ENCODE measurements at places on chromosomes 12 and 14. TPM values are rescaled to one million over a fixed set of nuclear protein-coding genes. Genes with fewer than 3 reads are reported as not detected.

- peak; percentile 64 for DNase-seq
Measured at GRCh38 chr14:34065236-34065635, 114.4 kb upstream of the EGLN3 start.

GRCh38 chr14:67002994-67003753 is 186.1 kb upstream of the GARIN2 start:
- no peak for DNase-seq

GRCh38 chr12:14892726-14893505 is 7.3 kb upstream of the MGP start:
- DNase-seq: no peak

DNA sequence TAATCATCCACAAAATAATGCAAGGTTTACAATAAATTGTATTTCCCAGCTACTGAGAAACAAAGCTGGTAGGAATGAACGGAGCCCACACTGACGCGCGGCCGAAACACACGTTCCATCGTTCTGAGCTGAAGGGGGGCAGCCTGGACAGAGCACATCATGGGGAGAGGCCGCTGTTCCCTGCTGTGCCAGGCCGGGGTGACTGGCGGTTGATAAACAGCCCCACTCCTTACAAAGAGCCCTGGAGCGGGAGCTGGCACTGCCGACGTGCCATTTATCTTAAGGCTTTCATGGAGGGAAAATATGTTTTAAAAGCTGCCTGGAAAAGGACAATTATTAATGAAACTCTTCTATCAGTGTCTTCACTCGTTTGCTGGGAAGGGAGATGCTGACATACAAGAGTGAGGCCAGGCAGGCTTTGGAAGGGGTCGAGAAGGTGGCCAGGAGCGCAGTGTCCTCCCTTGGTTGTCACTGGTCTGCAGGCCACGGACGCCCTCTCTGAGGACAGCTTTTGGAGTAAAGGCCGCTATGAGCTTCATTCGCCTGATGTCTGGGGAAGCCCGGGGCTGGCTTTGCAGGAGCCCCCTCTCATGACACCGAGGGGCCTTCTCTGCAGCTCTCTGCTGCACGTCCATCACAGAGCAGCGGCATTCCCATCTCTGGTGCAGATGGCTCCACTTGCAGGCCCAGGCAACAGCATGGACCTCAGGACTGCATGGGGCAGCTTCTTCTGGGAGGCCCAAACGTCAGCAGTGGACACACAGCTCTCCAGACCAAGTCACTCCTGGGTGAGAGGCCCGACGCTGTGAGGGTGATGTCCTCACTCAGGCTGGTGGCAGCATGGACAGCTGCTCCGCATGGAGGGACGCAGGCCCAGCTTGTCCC is 355.3 kb upstream of the SFSWAP start:
- DNase-seq: no peak

DNA sequence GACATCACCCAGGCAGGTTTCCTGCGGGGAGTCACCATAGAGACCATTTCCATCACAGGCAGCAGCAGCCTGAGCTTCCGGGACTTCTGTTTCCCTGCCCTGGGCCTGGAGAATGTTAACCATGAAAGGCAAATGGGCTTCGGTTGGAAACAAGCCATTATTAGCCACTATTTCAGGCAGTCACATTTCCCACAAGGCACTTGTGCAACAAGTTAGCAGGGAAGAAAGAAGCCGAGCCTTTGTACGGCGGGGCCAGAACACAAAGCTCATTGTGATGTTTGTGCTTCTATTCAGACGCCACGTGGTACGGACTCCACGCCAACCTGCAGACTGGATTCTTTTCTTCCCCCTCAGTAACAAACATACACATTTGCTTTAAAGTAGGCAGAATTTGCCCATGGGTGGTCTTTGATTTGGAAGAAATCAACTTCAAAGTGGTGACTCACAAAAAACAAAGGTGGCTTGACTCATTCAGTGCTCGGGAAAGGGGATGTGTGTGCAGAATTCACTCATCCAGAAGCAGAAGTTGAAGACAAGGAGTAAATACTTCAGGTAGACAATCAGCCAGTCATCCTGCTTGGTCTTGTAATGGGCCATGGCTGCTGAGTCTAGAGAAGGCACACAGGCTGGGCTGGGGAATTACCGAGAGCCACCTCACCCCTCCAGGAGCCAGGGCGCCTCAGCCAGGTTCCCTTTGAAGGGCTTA is 154.2 kb upstream of the PRMT8 start:
- DNase-seq: no peak

The FAIM2 gene
- 10.3 TPM for total RNA-seq

GRCh38 chr12:50326590-50327284 is 43.4 kb upstream of the LIMA1 start:
- DNase-seq: no peak

- DNase-seq: no peak
Measured at GRCh38 chr14:96077983-96078624, 38.9 kb downstream of the C14orf132 start.

The CLEC14A gene
- total RNA-seq: 41.1 TPM

The HOXC11 gene
- total RNA-seq: not detected

GRCh38 chr12:57087691-57088353 is 1.1 kb upstream of the NAB2 start:
- peak; percentile 96 for DNase-seq

DNA sequence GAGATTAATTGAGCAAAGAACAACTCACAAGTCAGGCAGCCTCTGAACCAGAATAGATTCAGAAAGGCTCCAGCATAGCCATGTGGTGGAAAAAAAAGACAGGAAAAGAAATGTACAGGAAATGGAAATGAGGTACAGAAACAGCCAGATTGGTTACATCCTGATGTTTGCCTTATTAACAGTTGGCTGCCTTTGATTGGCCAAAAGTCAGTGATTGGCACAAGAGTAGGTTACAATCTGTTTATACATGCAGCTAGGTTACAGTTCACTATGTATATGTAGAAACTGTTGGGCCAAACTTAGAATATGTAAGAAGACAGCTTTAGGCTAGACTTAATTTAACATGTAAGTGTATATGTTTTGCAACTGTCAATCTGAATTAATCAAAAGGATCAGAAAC is 118.9 kb downstream of the UNC79 start:
- no peak for DNase-seq

GRCh38 chr12:50055831-50056638 is 1.4 kb upstream of the ASIC1 start:
- DNase-seq: no peak

DNA sequence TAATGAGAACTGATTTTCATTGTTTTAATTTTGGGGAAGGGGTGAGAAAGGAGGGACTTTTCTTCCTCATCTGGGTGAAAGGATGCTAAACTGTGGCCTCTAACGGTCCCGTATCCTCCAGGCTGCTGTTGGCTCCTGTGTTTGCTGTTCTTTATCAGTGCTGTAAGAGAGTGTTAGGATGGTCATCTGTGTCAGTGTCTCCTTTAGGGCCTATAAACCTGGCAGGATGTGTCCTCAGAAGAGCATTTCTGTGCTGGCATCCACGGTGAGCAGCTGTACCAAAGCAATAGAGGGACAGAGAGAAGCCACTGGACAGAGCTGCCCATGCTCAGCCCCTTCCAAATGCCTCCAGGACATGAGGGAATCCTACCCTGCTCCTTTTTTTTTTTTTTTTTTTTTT is 253.1 kb downstream of the ZFP36L1 start:
- peak; percentile 34 for DNase-seq

The PPM1A gene
- 40.4 TPM for total RNA-seq

The COL2A1 gene
- not detected for total RNA-seq

- DNase-seq: no peak
Measured at GRCh38 chr12:1350934-1351240, 243.5 kb downstream of the FBXL14 start.

GRCh38 chr12:48890657-48891418 is 25.2 kb upstream of the RND1 start:
- no peak for DNase-seq

- DNase-seq: no peak
Measured at GRCh38 chr12:48285751-48286650, 64.7 kb downstream of the ZNF641 start.

The HOXC4 gene
- total RNA-seq: 2.1 TPM

DNA sequence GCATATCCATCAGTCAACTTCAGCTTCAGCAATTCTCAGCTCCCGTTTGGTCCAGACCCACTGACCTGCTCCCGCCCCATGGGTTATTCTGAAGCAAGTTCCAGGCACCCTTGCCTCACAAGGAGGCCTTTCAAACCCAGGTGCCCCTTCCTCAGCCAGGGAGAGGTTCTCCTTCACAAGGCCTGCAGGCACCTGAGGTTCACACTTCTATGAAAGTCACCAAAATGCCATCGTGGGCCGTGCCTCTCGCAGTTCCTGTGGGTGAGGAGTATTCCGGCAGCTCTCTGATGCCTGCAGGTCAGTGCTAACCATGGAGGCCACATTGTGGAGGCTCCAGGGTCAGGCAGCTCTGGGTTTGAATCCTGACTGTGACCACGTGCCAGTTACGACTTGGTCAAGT is 40.2 kb upstream of the BCL7A start:
- no peak for DNase-seq

The KRT5 gene
- total RNA-seq: 1.2 TPM

DNA sequence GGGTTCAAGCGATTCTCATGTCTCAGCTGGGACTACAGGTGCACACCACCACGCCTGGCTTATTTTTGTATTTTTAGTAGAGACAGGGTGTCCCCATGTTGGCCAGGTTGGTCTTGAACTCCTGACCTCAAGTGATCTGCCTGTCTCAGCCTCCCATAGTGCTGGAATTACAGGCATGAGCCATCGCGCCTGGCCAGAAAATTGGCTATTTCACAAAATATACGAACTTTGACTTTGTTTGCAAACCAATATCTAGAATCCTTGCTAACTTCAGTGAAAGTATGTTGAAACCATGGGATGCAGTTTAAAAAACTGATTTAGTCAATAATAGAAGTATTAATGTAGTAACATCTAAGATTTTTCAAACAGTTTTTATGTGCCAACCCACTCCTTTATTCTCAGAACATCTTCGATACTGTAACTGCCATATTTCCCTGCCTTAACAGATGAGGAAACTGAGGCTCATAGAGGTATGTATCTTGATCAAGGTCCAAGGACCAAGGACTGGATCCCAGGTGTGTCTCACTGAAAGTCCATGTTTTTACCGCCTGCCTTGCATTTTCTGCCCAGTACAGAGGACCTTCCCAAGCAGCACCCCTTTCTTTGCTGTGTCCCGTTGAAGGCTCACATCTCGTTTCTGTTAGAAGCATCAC is 54.5 kb downstream of the SMOC1 start:
- no peak for DNase-seq

GRCh38 chr12:20409607-20410377 is 41.5 kb downstream of the PDE3A start:
- no peak for DNase-seq

DNA sequence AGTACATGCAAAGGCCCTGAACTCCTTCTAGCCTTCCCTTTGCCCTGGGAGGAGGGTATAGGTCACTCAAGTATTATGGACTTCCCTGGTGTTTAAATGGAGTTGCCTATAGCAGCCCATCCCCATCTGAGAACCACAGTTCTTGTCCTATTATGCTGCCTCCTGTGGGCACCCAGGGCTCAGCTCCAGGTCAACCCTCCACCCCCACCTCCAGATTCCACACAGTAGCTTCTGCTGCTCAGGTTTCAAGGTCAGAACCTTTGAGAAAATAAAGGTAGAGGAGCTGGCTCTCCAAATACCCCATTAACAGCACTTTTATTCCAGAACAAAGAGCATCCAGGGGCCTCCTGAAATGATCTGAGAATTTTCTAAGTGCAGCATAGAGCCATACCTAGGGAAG is 57.4 kb downstream of the ACTN1 start:
- no peak for DNase-seq

The HCAR1 gene
- not detected for total RNA-seq

GRCh38 chr14:80447392-80447791 is 236.1 kb upstream of the DIO2 start:
- no peak for DNase-seq

GRCh38 chr14:105880616-105881015 is 354.2 kb downstream of the TMEM121 start:
- no peak for DNase-seq

The TSPAN19 gene
- not detected for total RNA-seq

DNA sequence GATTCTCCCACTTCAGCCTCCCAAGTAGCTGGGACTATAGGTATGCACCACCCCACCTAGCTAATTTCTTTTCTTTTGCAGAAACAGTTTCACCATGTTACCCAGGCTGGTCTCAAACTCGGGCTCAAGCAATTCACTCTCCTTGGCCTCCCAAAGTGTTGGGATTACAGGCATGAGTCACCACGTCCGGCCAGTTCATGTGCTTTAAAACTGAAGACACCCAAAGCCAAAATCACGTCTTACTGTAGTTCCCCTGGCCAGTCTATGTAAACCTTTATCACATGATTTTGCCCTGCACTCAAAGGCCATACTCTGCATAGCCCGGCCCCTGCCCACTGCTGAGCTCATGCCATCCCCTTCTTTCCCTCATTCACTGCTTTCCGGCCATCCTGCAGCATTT is 4.5 kb downstream of the ALKBH2 start:
- DNase-seq: no peak

GRCh38 chr14:100666403-100666802 is 60.3 kb upstream of the DLK1 start:
- no peak for DNase-seq

DNA sequence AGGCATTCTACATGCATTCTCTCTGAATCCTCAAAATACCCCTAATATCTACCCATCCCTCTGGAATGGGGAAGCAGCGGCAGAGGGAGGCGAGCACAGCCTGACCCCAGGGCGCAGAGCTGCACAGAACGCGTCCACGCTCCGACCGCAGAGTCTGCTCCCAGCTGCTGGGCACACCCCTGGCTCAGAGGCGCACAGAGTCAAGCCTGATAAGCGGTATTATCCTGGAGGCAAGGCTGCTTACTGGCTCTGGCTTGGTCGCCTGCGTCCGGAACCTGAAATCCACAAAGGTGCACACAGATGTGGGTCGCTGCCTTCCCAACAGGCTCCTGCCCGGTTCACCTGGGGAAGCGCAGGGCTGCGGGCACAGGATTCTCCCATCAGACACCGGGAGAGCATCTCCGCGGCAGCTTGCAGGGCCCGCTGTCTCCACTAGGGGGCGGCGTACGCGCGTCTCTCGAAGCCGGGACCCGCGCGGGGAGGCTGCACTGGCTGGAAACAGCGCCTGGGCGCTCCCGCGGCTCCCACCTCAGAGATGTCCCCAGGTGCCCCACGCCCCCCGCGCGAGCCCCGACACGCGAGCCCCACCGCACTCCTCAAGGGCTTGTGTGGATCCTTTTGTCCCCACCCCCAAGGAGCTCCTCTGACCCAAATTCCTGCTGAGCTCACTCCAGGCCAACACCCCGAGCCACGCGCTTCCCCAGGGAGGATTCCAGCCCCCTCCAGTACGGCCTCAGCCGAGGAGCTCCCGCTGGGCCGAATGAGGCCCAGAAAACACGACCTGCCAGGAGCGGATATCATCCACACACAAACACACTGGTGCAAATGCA is 120.1 kb upstream of the FZD10 start:
- no peak for DNase-seq

The HPD gene
- total RNA-seq: 3.3 TPM
